Stimulated activated CD4-positive, alpha-beta T cell treated with anti-CD3 and anti-CD28 coated beads, Interleukin-1b, Interleukin-23, amount 100 ng/mL, for 48 hours (primary cell): ENCODE measurements at places on chromosomes 7 and 10.

DNA sequence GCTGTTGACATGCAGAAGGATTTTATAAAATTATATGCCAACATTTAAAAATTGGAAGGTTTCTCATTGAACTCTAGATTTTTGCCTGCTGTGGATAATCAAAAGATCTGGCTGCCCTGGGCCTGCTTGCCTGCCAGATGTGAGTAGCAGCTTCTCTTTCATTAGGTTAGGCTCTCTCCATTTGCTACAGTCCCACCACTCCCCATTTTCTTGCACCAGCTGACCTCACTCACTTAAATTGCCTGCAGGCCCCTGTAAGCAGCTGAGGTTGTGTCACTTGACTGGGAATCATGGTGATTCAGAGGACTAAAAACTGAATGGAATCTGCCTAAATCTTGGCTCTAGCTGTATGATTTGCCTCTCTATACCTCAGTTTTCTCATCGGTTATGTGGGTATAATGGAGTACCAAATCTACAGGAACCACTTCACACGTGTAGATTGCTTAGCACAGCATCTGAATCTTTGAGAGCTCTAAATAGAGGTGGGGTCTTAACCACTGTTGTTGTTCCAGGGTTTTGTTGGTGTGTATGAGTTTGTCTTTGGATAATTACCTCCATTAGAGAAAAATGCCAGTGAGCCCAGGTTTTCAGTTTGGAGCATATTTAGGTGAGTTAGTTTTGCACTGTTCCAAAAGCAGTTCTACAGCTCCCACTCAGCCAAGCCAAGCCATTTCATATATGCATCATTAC lies 18.6 kb upstream of the RAPGEF5 start:
- DNase-seq = no peak

- no peak for DNase-seq
Observed at GRCh38 chr7:55365205-55365674, at the start of gene LANCL2. LANCL2 (plus strand) TSS chr7:55365337; CDS start chr7:55366026, 689 bp downstream.

DNA sequence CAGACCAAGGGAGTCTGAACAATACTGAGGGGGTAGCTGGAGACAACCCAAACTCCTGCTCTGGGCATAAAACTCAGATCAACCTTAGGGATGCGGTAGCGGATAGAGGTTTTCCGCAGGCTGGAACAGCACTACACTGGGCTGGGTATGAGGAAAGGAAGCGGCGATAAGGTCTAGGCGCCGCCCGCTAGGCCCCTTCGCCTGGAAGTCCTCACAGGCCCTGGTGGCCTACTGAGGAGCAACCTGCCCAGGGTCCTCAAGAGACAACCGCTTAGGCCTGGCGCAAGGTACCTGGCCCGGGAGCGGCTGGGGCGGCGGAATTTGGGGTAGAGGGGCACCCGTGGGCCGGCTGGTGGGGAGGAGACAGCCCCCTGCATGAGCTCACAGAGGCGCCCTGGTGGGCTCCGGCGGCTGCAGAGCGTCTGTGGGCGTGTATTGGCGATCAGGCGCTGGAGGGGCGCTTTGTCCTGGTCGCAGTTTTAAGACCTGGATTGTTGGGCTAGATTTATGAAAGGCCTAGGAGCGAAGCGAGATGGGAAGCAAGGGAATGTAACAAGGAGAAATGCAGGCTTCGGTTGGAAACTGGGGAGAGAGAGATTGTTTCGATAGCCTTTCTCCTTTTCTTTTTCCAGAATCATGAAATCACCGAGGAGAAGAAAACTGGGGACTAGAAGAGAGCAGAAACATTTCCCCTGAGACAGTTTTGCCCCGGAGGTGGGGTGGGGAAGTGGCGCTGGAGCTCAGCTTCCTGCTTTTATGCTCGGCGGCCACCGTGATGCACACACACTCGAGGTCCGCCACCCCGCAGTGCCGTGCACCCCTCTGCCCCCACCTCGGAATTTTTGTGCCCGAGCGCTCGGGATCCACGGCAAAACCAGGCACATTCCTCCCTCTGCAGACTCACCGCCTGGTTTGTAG lies 2.4 kb upstream of the NKX2-3 start:
- no peak for DNase-seq

DNA sequence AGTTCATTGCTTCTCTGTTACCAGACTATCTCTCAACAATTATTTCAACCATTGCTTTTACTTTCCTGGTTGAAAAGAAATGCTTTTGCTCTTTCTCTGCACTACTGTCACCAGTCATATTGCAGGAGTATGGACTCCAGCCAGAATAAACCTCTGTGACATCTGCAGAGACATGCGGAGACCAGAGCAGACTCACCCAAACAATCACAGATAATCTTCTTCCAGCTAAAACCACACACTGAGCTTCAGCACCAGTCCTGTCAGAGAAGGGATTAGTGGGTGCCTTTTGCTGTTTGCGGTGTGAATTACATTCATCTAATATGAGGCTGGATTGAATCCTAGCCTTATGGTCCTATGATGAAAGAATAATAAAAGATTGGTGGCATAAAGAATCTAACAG lies 258.6 kb downstream of the CNTNAP2 start:
- no peak for DNase-seq

DNA sequence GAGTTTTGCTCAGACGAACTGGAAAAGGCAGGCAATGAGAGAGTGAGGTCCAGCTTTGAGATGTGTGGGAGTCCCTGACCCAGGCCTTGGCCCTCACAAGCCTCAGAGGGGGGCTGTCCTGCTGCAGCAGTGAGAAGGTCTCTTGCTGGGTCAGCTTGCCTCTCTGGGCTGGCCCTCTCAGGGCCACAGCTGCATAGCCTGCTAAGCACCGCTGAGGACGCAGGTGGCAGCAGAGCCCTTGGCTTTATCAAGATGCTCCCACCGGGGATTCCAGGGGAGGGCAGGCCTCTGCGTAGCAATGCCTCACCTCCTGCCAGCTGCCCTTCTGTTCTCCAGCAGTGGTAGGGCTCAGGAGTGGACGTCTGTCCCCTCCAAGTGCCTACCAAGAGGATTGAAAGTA lies 128.7 kb downstream of the COBL start:
- no peak for DNase-seq

DNA sequence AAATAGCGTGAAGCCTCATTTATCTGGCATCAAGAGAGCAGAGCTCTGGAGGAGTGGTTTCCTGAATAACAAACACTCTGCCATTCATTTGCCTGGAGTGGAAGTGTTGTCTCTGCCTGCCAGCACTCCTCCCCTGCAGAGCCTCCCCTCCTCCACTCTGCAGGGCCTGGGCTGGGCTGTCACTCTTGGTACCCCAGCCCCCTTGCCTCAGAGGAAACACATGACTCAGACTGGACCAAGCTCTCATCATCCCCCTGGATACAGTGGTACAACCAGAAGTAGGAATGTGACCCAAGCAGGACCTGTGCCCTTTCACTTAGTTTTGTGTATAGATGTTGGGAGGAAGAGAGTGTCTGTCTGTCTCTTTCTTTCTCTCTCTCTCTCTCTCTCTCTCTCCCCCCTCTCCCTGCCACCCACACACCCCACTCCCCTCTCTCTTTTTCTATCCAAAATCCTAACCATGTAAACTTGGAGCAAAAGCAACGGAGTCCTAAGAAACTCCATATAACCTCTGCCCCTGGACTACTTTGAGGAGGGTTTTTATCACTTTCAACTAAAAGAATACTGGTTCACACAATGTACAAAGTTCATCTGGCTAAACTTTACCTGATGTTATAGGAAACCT lies 43.9 kb downstream of the DOCK4 start:
- no peak for DNase-seq
